ENCODE measurements at places on chromosomes 2 and 18. TPM values are rescaled to one million over a fixed set of nuclear protein-coding genes. Genes with fewer than 3 reads are reported as not detected.

TWIST2 gene
- 4.9 TPM for polyA plus RNA-seq

ARL4C gene
- 5.8 TPM for polyA plus RNA-seq

RFTN2 gene
- 4.5 TPM for polyA plus RNA-seq

GRCh38 chr2:121454549-121455090, 76.1 kb upstream of the RNU4ATAC start:
- DNase-seq, result no peak

DNA sequence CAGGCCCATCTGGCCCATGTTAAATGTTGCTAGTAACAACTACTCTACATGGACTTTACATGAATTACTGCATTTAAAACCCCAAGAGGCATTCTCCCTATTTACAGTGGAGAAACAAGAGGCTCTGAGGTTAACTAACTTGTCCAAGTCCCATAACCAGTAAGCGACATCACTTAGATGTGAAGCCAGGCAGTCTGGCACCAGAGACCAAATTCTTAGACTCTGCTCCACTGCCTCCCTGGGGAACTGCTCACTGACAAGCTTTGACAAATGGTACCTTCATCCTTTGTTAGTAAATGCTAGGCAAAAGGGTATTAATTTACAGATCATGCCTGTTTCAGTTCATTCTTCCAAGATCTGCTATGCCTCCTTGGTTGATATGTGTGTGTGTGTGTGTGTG, 124.8 kb downstream of the AFF3 start:
- DNase-seq, result no peak
